ENCODE measurements at places on chromosomes 5 and 9. TPM values are rescaled to one million over a fixed set of nuclear protein-coding genes. Genes with fewer than 3 reads are reported as not detected.

GRCh38 chr5:122064992-122065391 lies 13.1 kb downstream of the LOX start:
- no peak for DNase-seq

- DNase-seq: no peak
Measured at GRCh38 chr9:135073741-135074305, 13.6 kb upstream of the OLFM1 start.

The KCNMB1 gene
- not detected for total RNA-seq

- DNase-seq: no peak
Measured at GRCh38 chr9:100322954-100323536, 29.7 kb downstream of the TEX10 start.

DNA sequence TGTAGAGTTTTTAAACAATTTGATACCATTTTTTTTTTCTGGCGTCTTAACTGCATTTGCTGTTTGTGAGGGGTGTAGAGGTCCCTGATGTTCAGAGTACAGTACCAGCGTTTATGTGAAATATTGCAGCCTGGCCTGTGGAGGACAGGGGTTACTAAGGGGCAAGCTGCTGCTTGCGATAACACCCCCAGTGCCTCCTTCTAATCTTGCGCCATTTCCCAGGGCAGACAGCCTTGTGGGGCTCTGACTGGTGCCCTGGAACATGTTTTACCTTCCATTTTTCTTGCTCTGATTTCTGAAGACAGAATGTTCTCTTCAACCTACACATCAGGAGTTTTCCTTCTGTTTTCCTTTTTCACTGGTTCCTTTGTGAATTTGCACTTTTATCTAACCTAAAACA lies 142.9 kb downstream of the DOCK8 start:
- DNase-seq: no peak

DNA sequence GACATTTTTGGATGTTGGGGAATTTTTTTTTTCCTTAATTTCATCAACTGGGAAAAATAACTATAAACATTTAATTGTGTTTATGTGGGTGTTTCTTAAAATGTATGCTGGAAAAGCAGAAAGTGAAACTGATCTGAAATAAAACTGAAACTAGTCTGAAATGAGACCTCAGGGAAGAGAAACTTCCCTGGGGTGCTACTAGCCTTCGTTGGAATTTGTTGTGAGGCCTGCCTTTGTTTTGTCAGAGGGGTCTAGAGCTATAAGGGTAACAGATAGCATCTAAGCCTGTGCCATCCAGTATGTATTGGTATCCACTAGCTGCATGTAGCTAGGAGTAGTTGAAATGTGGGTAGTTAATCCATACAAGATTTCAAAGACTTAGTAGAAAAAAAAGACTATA lies 10.4 kb downstream of the ZNF618 start:
- DNase-seq: no peak

The EXOC3 gene
- 59.6 TPM for total RNA-seq

- no peak for DNase-seq
Measured at GRCh38 chr5:62132276-62132675, 173.7 kb upstream of the KIF2A start.

The PDLIM4 gene
- 2.0 TPM for total RNA-seq

The UAP1L1 gene
- 14.9 TPM for total RNA-seq

DNA sequence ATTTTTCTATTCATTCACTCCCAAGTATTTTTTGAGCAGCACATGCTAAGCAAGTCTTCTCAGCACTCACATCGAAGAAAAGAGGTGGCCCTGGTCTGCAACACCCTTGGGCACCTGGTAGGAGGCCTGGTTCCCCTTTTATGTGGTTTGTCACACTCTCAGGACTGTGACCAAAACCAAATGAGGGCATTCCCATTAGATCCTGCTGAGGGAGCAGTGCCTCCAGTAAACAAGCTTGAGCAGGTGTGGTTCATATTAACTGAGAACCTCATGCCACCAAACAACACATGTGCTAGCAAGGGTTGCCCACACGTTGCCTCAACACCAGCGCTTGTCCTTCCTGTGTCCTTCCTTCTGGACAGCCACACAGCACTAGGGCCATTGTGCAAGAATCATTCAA lies 26.9 kb upstream of the SYK start:
- no peak for DNase-seq

DNA sequence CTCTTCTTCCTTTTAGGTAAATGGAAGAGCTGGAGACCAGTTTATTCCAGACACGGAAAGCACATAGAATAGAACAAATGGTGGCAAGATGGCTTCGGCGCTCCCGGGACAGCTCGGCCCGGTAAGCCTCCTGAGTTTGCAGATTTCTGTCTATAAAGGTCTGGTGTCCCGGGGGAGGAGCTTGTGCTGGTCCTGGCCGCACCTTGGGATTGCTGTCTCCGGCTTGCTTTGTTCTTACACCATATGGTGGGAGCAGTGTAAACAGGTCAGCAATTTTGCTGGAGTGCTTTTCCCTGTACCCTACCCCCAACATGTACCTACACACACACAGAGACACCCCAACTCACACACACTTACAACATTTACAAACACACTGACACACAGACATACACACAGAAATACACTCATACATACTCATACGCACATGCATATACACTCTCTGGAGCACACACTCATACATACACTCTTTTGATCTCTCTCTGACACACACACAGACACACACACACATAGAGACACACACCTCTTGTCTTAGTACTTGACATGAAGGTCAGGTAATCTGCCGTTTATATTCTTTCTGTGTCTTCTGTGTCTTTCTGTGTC lies 42.0 kb downstream of the FRMPD1 start:
- DNase-seq: no peak

- no peak for DNase-seq
Measured at GRCh38 chr9:23120630-23121029, 674.0 kb downstream of the DMRTA1 start.

Measured in activated T-helper 1 cell treated with anti-CD3 and anti-CD28 coated beads, Interleukin-12 subunit alpha, Interleukin-12 subunit beta, Interleukin-2, Interleukin-4 antibody, amounts not matched to agents 30 ng/mL and 10 ng/mL and 1 ng/mL, durations not matched to agents 14 hours and 24 hours and 36 hours (primary cell).